ENCODE measurements at places on chromosomes 1 and 21. TPM values are rescaled to one million over a fixed set of nuclear protein-coding genes. Genes with fewer than 3 reads are reported as not detected.

DCST1 gene
- total RNA-seq = not detected

XCL1 gene
- total RNA-seq = not detected

LMX1A gene
- not detected for total RNA-seq

B3GALNT2 gene
- total RNA-seq = 15.2 TPM

TAS1R3 gene
- total RNA-seq = 0.15 TPM
